ENCODE measurements at places on chromosomes 3 and 15. TPM values are rescaled to one million over a fixed set of nuclear protein-coding genes. Genes with fewer than 3 reads are reported as not detected.

Gene NOX5
- under 0.01 TPM for total RNA-seq

Gene PLXNB1
- total RNA-seq = 22.6 TPM

Gene CCDC80
- 11.5 TPM for total RNA-seq

Gene CRABP1
- total RNA-seq = not detected

Gene FGF12
- total RNA-seq = 0.28 TPM

Gene ARHGEF26
- total RNA-seq = 0.54 TPM

Gene CFAP92
- not detected for total RNA-seq

Gene FHIT
- 0.18 TPM for total RNA-seq

Gene ZNF621
- 11.3 TPM for total RNA-seq

Gene PRRT3
- 0.72 TPM for total RNA-seq

Gene MAP4
- total RNA-seq = 83.9 TPM

Gene ADAMTS9
- 31.2 TPM for total RNA-seq

Gene RTP1
- not detected for total RNA-seq

Gene SH2D7
- not detected for total RNA-seq

Gene NUDT16
- total RNA-seq = 13.7 TPM

Gene ADAMTS17
- 0.75 TPM for total RNA-seq

Gene ISLR
- not detected for total RNA-seq

Gene RBP2
- not detected for total RNA-seq

Gene ESYT3
- total RNA-seq = 0.09 TPM

Gene DET1
- total RNA-seq = 2.7 TPM

Gene THAP10
- total RNA-seq = 1.1 TPM

Gene CNTN4
- total RNA-seq = under 0.01 TPM

Gene SERINC4
- not detected for total RNA-seq

Gene KCNH8
- not detected for total RNA-seq

Gene TNFAIP8L3
- total RNA-seq = 29.9 TPM

Gene APOD
- total RNA-seq = 7.8 TPM

Gene LINGO1
- total RNA-seq = under 0.01 TPM

Gene CFAP91
- total RNA-seq = 0.45 TPM

Gene DTX3L
- total RNA-seq = 8.2 TPM

Gene PPM1L
- 1.2 TPM for total RNA-seq

Data from endothelial cell of coronary artery (primary cell).